ENCODE measurements at places on chromosomes 12 and 14.
A peak's percentile ranks its signal among the peaks of the same experiment; 100 is the strongest.

GRCh38 chr12:3976351-3976938 is 103.2 kb upstream of the PARP11 start:
- no peak for DNase-seq

DNA sequence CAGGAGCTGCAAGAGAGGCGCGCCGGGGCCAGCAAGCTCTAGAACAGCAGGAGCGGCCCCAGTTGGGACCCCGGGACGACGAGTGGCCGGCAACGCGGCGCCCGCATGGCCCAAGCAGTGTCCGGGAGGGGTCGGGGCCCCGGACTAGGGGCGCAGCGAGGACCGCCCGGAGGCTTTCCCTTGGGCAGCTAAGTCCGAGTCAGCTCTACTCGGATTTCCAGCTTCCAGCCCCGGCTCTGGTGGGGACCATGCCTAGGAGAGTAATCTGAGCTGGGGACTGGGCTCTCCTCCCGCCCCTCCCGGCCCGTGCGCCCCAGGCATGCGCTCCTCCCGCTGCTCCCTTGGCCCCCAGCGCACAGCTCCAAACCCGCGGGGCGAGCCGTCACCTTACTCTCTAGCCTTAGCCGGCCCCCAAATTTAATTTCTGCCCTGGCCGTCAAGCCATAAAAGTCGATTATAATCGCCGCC is 41.6 kb upstream of the CAPRIN2 start:
- no peak for DNase-seq

GRCh38 chr12:7269273-7269672 is 34.6 kb upstream of the ACSM4 start:
- DNase-seq, result no peak

- DNase-seq, result peak; percentile 70
Measured at GRCh38 chr12:110582276-110583136, 612 bp downstream of the PPTC7 start.

GRCh38 chr12:105725054-105725453 is 394.6 kb downstream of the C12orf75 start:
- no peak for DNase-seq

- no peak for DNase-seq
Measured at GRCh38 chr12:34403706-34404376, 381.5 kb downstream of the ALG10 start.

GRCh38 chr12:50241178-50241577 is 42.1 kb downstream of the LIMA1 start:
- DNase-seq, result no peak

DNA sequence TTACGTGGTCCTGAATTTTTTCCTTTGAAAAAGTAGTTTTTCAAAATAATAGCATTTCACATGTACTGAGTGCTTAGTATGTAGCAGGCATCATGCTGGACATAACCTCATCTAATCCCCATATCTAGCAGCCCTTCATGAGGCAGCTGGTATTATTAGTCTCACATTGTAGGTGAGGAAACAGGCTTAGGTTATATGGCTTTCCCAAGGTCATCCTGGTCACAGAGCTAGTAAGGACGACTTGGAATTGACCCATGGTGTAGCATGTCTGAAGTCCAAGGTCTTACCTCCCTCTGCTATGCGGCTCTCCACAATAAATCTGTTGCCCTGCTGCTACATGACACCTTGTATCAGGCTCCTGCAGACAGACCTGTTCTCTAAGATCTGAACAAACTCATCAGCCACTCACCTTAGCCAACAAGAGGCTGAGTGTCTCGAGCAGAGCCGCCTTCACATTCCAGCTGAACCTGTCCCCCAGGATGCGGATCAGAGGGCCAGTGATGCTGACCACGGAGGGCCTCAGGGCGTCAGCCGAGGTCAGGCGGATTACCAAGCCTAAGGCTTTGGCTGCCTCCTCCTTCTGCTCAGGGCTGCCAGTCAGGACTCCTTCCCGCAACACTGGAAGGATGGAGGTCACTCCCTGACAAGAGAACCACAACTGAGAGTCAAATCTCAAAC is 19.7 kb upstream of the RAB35 start:
- no peak for DNase-seq

DNA sequence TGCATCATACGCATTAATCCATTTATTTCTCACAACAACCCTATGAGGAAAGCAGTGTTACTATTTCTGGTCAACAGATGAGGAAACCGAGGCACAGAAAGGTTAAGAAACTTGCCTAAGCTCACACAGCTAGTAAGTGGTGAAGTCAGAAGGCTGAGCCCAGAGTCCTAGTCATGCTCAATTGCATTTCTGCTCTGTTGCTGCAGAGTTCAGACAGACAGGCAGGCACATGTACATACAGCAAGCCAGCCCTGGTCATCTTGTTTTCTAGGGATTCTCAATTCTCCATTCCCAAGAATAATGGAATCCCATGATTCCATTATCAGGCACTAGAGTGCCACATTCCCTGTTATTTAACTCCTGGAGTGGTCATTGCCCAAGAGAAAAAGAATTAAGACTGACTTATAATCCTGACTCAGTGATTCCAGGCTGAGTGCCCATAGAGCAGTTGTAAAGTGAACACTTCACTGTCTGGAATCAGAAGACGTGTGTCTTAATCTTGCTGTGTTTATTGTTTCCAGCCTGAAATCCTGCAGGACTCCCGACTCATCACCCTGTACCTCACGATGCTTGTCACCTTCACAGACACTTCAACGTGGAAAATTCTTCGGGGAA is 10.7 kb downstream of the UBE3B start:
- no peak for DNase-seq

- peak; percentile 8 for DNase-seq
Measured at GRCh38 chr12:68641138-68641537, 30.4 kb downstream of the RAP1B start.

- DNase-seq, result no peak
Measured at GRCh38 chr14:62322216-62322615, 560.0 kb downstream of the SNAPC1 start.

DNA sequence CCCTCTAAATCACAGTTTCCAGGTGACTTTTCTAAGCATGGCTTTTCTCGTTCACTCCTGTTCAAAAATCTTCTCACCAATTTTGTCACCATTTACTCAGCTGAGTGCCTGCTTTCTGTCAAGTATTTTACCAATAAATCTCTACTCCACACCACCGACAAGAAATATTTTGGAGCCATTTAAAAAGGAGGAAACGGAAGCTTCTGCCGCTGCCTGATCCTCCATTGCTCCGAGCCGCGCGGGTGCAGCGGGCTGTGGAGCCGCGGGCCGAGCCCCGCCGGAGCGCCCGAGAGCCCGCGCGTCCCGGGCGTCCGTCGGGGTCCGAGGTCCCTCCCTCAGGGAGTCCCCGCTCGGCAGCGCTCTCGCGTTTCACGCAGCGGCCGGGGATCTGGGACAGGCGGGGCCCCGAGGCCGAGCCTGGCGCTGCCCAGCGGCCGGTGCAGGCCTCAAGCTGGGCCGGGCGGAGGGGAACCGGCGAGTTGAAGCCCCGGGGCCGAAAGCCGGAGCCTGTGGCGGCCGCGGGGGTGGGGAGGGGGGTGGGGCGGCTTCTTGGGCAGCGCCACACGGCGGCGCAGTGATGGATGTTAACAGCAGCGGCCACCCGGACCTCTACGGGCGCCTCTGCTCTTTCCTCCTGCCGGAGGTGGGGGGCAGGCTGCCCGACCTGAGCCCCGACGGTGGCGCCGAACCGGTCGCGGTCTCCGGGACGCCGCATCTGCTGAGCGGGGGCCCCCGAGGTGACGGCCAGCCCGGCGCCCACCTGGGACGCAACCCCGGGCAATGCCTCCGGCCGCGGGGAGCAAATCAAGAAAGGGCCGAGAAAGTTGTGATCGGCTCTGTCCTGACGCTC is 1.1 kb upstream of the HEBP1 start:
- DNase-seq, result peak; percentile 11

GRCh38 chr12:52787324-52788191 is 8.4 kb downstream of the KRT3 start:
- no peak for DNase-seq

- DNase-seq, result no peak
Measured at GRCh38 chr14:89184952-89185351, 232.1 kb downstream of the FOXN3 start.

GRCh38 chr12:121112496-121112895 is 20.2 kb upstream of the P2RX7 start:
- no peak for DNase-seq

DNA sequence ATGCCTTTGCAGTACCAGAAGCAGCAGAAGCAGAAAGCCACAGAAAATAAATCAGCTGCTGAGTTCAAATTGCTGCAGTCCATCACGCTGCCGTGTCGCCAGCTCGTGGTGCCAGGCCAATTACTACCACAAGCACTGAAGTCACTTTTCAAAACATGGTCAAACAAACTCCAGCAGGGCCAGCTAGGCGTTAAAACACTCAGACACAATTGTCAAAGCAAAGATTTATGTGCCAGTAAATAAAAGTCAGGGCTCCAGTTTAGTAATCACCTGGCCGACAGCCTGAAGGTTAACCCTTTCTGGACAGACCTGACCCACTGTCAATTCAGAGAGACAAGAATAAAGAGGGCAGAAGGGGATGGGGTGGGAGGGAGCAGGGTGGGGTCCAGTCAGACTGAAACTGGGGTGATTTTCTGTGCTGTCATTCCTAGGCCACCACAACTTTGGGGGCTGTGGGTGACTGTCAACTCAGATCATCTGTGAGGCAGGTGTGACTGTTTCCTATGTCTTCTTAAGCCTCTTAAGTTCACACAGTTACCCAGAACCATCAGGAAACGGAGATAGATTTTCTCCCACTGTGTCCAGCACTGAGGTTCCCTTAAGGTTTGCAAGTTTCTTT is 109.8 kb upstream of the FUT8 start:
- no peak for DNase-seq

GRCh38 chr14:64788706-64789105 is 84.5 kb downstream of the PLEKHG3 start:
- DNase-seq, result no peak

DNA sequence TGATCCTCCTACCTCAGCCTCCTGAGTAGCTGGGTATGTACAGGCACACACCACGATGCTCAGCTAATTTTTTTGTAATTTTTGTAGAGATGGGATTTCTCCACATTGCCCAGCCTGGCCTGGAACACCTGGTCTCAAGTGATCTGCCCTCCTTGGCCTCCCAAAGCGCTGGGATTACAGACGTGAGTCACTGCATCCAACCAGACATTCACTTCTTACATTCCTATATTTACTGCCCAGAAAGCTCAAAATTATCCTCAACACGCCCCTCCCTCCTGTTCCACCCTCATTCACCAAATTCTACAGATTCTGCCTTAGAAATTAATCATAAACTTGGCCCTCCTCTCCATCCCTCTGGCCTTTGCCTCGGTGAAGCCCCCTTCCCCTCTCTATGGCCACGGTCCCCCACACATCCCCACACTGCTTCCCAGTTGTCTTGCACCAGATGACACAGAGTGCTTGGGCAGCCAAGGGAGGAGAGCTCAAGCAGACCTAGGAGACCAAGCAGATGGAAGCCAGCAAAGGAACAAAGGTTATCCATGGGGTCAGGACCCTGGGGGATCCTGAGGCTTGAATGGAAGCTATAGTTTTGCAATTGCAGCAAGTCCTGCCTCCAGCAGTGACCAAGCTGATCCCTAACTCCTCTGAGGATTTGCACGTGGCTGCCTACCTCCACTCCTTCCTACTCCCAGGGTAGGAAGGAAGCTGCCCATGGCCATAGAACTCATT is 213.2 kb upstream of the FOXN3 start:
- no peak for DNase-seq

GRCh38 chr14:55877942-55878341 is 240.3 kb upstream of the PELI2 start:
- DNase-seq, result no peak

GRCh38 chr12:66674495-66675122 is 4.3 kb downstream of the GRIP1 start:
- DNase-seq, result no peak

DNA sequence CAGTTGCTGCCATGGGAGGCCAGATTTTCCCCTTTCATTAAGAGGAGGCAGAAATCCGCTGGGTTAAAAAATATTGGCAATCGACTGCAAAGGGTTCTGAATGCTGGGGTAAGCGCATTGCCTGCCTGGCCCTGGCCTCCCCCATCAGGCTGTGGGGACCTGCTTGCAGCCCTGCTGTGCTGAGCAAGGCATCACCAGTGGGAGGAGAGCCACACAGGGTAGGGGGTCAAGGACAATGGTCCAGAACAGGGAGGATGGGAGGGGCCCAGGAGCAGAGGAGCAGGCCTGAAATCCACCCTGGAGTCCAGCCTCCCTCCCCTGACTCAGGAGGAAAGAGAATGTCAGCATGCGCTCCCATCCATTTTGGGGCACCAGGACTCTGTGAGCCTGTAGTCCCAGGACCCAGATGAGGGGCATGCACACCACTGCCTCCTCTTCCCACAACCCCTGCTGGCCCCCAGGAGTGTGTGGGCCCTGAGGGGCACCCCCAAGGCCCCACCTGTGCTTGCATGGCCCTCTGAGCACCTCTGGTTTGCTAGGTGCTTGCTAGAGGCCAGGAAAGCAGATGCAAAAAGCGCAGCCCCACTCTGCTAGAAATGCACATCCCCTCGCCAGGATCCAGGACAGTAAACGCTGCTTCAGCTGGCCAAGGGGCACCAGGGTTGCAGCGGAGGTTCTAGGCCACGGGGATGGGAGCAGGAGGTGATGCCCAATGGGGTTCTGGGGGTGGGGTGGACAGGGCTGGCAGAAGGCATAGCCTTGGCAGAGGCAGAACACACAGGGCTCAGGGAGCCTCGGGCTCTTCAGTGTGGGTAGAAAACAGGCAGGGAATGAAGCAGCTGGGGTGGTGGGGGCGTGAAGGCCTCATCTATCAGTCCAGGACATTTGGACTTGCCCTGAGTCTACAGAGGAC is 14.6 kb downstream of the TESC start:
- no peak for DNase-seq

GRCh38 chr14:78319406-78319805 is 149.2 kb downstream of the NRXN3 start:
- DNase-seq, result no peak

DNA sequence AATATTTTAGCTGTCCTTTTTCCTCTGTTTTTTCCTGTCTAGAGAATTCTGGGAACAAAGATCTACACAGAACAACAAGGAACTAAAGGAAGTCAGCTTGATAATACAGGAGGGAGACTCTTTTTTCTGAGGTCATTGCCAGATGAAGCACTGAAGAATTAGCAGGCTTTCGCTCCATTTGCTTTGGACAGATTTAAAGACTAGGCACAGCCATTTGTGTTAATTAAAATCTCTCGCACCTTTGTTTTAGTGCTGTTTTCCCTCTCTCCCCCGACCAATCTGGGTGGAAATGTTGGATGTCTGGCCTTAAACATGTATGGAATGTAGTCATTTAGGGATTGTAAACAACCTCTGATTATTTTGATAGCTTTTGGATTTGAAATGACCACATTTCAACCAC is 9.6 kb upstream of the GPHN start:
- DNase-seq, result no peak

DNA sequence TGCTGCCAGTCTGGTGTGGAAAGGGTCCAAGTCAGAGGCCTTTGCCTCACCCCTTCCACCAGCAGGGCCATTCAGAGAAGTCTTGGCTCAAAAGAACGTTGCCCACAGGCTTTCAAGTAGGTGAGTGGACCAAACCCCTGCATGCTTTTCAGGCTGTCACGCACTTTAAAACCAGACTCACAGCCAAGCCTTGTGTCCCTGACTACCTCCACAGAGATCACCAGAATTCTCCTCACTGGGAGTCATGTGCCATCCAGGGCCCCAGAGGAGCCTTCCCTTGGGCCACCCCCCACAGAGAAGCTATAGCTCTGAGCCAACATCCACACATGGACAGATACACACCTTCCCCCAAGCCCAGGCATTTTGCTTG is 283.1 kb downstream of the DPF3 start:
- no peak for DNase-seq

GRCh38 chr12:105598031-105598430 is 267.5 kb downstream of the C12orf75 start:
- DNase-seq, result no peak

- no peak for DNase-seq
Measured at GRCh38 chr12:122845041-122845864, 10.0 kb downstream of the HIP1R start.
